ENCODE measurements at places on chromosomes 13 and 19.

GRCh38 chr13:19680751-19681150 lies 47.3 kb downstream of the MPHOSPH8 start:
- DNase-seq = no peak

- DNase-seq = no peak
These were observed 15.0 kb upstream of the DHRS12 start for GRCh38 chr13:51818781-51819511.

- no peak for DNase-seq
These were observed 246.7 kb downstream of the PCDH17 start for GRCh38 chr13:57878291-57878690.

GRCh38 chr19:43518051-43518450 lies 8.9 kb downstream of the ETHE1 start:
- DNase-seq = no peak

DNA sequence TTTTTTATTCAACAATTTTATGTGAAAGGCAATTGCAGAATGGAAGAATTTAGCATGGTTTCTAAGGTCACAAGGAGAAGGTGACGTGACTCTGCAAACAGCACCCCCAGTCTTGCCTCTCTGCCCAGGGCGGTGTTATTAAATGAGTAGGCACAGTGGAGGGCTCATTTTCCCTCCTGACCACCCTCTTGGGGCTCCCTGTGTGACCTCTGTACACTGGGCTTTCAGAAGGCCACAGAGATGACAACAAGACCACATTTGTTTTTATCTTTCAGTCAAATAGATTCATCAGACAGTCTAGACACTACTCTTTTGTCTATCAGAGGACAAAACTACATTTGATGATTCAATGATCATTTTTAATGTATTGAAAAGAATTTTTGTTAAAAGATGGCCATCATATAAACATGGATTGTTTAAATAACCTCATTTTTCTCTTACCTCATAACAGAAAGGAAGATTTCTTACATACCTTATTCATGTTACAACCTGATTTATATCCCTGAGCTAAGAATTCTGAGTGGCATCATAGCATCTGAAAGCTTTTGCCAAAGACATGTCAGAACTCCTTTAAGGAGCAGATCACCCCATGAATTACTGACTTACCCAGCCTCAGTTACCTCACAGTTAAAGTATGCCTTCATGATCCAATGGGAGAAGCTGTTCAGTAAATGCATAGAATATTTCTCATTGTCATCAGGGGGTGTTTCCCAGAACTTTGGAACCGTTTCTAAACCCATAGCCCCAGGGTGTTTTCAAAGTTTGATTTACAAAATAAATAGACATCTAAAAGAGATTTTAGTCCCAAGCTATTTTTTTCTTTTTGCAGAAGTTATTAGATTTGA lies 184.0 kb upstream of the RFC3 start:
- no peak for DNase-seq

GRCh38 chr19:27765912-27766725 lies 1446.8 kb downstream of the UQCRFS1 start:
- DNase-seq = no peak

GRCh38 chr13:93900731-93901130 lies 578.8 kb downstream of the DCT start:
- DNase-seq = no peak

DNA sequence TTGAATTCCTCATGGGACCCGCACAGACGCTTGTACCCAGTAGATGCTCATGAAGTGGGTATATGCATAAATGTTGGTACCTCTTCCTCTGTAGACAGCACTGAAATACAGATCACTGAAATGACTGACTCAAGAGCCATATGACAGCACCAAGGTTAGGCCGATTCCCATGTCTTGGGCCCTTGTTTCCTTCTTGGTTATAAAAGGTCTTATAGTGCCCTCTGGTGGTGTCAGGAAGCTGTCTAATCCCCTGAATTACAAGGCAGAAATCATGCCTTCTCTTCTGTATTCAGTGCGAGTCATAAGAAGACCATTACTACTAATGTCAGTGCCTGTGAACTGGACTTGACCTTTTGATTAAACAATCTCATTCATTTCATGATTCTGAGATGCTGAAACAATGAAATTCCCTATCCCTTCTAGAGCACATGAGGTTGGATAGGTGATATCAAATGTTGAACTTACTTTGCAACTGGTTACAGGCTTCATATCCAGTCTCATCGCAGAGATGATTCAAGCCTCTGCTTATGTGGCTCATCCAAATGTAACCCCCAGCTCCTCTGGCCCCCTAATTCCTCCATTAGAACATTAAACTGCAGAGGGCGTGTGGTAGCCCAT lies 59.7 kb downstream of the SPATA13 start:
- DNase-seq = peak; percentile 80

DNA sequence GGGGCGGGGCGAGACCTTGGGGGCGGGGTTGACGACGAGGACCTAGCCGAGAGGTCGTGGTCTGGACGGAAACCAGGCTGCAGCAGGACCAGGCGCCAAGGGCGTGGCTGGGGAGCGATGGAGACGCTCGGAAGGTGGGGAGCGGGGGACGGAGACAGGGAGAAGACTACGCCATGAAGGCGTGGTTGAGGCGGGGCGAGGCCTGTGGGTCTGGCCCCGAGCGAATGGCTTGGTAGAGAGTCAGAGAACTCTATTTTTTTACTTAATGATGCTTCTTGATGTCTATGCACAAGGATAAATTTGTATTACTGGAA lies 674 bp upstream of the FBXL12 start:
- no peak for DNase-seq

DNA sequence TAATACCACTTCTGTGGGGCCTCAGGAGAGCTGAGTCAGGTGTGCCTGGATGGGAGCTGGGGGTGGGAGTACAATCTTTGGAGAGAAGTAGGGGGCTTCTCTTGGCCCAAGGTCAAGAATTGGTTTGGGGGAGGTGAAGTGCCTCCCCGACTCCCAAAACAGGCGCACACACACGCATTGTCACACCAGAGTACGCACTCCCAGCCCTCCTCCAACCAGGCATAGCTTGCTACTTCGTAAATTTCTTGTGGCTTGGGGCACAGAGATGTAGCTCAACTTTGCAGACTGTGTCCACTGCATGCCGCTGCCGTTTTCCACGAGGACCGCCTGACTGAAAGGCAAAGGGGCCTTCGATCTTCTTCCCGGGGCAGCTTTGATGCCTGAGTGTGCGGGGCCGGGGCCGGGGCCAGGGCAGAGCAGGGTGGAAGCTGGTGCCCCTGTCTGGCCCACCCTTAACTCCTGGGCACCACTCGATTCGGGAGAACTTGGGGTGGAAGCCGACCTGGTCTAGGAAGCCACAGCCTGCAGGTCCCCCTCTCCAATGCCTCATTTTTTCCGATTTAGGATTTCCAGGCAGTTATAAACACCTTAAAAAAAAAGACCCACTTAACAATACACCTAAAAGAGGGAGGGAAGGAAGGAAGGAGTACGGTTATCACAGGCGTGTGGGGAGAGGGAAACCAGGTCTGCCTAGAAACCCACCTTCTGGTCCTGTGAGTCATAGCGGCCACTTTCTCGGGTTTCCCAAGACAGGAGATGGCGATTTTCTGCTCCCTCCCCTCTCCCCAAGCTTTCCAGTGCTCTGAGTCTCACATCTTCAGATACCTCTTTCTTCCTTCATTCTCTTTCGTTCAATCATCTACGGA lies 5.8 kb upstream of the TSHZ3 start:
- DNase-seq = no peak

DNA sequence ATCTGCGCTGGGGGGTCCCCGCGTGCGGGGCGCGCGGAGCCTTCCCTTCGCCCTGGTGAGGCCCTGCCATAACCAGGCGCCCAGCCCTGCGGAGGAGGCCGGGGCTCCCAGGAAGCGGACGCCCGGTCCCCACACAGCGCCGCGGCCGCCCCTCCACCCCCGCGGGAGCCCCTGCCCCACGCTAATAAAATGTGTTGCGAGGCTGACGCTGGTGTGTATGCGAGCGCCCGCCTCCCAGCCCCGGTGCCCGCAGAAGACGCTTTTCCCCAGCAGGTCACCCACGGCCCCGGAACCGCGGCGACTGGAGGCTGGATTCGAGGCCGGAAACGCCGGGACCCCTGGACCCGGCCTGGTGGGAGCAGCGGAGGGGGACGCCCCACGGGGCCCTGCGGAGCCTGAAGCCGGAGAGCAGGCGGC lies 12.1 kb upstream of the CDC34 start:
- no peak for DNase-seq

GRCh38 chr13:78317030-78317429 lies 286.3 kb downstream of the POU4F1 start:
- peak; percentile 3 for DNase-seq

DNA sequence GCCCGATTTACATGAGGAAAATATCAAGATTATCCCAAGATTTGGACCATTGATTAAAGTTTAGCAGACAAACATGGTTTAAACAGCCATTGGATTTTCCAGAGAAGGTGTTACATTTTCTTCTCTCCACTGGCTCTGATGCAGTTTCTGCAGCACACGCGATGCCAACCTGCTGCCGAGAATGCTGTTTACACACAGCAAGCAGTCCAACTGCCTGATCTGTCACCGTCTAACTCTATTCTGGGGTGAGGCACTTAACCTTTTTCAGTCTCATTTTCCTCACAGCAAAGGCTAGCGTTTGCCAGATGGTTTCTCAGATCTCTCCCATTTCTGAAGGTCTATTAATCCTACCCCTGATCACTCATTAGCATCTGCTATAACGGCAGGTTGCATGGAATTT lies 763.5 kb upstream of the GPC6 start:
- no peak for DNase-seq

DNA sequence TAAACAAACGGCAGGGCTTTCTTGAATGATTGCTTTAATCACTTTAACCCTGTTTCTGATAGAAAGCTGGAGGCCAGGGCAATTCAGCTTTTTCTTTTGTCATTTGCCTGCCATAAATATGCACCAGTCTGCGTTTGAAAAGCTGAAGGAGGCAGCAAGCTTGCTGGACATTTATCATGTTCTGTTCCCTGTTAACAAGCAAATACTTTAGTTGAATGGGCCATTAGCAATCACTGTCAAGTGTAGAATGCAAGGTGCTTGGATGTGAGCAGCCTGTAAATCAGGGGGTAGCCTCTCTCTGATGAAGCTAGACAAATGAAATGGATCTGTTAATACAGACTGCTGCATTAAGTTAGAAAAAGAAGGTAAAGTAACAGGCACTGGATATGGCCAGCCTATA lies 7.6 kb downstream of the EFNB2 start:
- no peak for DNase-seq

DNA sequence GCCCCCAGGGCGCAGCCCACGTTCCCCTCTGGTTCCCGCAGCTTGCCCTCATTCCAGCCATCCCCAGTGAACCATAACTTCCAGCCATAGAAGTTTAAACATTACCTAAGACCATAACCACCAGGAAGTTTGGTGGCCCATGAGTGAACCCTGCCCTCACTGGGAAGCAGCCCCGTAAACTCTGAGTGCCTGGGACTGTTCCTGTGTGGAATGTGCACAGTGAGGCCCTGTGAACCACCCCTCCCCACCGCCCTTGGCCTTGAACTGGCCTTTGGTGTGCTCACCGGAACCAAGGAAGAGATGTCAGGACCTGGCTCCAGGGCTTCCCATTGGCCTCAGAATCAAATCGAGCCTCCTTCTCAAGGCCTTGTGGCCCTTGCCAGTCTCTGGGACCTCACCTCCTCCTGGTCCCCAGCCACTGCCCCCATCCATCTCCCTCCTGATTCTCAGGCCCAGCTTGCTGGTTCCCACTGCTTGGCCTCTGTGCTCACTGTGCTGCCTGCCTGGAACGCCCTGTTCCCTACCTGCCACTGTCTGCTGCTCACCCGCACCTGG lies 46.5 kb downstream of the DNM2 start:
- DNase-seq = no peak

GRCh38 chr13:100514788-100515409 lies 73.7 kb downstream of the GGACT start:
- peak; percentile 82 for DNase-seq

GRCh38 chr19:38639679-38640078 lies 7.8 kb upstream of the ACTN4 start:
- DNase-seq = no peak

GRCh38 chr13:27472941-27473340 lies 22.6 kb upstream of the MTIF3 start:
- no peak for DNase-seq

DNA sequence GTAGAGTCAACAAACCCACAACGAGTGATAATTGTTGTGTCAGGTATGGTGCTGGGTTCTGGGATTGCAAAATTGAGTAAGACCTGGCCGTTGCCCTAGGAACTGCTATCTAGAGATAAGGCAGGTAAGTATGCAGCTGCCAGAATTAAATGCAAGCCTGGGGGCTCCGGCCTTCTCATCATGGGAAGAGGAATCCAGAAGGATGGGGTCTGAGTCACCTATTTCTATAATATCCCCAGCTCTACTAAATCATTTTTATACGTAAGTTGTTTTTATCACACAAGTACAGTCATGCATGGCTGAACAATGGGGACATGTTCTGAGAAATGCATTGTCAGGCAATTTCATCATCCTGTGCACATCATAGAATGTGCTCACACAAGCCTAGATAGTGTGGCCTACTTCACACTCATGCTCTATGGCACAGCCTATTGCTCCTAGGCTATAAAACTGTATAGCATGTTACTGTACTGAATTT lies 203.0 kb downstream of the KLF5 start:
- DNase-seq = no peak

DNA sequence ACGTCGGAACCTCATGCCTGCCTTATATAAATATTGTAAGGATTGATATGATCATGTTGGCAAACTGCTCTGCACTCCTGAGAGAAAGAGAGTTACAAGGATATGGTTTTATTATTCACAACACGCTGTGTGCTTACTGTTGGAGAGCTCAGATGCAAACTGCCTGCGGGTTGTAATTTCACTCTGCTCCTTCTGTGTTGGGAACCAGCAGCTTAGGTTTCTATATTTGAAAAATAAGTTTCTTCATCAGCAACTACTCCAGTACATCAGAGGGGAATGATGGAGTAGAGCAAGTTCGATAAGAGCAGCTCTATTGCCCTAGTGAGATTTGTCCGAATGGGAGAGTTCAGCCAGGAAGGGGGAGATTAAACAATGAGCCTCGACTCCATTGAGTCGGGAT lies 106.9 kb upstream of the UBL3 start:
- no peak for DNase-seq
